ENCODE measurements at places on chromosomes 11 and 22.

GRCh38 chr11:119843877-119844276 is 114.9 kb upstream of the NECTIN1 start:
- no peak for DNase-seq

GRCh38 chr22:40363059-40363458 is 7.3 kb upstream of the SGSM3 start:
- no peak for DNase-seq

DNA sequence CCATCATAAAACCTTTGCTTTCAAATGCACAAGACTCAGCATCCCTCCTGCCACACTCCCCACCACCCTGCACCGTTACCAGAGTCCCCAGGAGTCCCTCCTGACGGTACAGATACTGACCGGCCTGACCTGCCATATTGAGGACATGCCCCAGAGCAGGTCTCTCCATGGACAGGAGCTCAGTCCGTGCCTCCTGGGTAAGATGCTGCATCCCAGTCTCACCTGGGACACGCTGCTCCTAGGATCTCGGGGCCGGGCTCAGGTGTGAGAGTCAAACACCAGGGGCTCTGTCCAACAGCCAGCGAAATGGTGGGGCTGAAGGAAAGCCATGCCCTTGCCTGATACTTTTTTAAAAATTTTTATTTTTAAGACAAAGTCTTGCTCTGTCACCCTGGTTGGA is 328.3 kb downstream of the SHANK2 start:
- no peak for DNase-seq

GRCh38 chr11:72085621-72086351 is 5.1 kb downstream of the LRRC51 start:
- DNase-seq: no peak

DNA sequence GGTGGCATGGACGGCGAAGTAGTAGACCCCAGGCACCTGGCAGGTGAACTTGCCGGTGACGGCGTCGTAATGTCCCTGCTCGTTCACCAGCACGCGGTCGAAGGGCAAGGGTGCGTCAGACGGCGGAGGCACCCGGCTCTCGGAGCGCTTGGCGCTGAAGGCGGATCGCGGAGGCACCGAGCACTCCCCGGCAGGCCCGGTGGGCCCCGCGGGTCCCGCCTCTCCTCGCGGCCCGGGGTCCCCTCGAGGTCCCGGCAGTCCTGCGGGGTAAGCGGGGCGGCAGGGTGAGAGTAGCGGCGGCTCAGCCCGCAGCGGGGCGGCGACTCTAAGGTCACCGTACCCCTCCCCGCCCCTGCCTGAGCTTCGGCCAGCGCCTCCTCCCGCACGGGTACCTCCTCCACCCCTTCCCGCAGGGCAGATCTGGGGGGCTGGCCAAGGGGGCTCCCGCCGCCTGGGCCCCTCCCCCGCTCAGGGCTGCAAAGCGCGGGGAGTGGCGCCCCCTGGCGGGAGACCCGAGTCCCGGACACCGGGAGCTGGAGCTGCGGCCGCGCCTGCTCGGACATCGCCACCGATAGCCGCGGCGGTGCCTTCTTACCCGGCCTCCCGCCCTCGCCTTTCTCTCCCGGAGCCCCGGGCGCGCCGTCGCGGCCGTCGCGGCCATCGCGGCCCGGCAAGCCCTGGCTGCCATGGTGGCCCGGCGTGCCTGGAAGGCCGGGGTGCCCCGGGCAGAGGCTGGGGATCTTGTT is 921 bp downstream of the C1QTNF5 start:
- no peak for DNase-seq

- no peak for DNase-seq
Observed at GRCh38 chr11:112179601-112180000, 4.3 kb downstream of the BCO2 start.

GRCh38 chr11:112658431-112658878 is 302.8 kb upstream of the NCAM1 start:
- no peak for DNase-seq

- no peak for DNase-seq
Observed at GRCh38 chr22:29163808-29164207, 41.9 kb upstream of the EMID1 start.

GRCh38 chr11:33731723-33732531 is 4.3 kb downstream of the CD59 start:
- no peak for DNase-seq

- DNase-seq: no peak
Observed at GRCh38 chr11:120064341-120064740, 73.6 kb downstream of the TRIM29 start.

DNA sequence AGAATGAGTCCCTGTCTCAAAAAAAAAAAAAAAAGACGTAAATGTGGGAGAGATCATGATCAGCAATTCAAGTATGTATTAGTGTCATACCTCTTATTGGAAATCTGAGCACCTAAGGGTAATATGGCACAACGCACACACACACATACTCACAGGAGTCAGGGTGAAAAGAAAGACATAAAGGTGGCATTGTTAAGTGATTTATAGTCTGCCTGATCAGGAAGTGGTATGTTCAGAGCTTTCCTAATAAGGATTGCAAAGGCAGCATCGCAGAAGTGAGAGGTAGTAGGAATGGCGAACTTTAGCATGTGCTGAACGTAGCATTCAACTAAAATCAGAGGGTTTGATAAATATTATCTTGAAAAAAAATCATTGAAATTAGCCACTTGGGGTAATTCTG is 854.3 kb downstream of the METTL15 start:
- DNase-seq: no peak

GRCh38 chr11:92929246-92929645 is 40.2 kb upstream of the MTNR1B start:
- no peak for DNase-seq

DNA sequence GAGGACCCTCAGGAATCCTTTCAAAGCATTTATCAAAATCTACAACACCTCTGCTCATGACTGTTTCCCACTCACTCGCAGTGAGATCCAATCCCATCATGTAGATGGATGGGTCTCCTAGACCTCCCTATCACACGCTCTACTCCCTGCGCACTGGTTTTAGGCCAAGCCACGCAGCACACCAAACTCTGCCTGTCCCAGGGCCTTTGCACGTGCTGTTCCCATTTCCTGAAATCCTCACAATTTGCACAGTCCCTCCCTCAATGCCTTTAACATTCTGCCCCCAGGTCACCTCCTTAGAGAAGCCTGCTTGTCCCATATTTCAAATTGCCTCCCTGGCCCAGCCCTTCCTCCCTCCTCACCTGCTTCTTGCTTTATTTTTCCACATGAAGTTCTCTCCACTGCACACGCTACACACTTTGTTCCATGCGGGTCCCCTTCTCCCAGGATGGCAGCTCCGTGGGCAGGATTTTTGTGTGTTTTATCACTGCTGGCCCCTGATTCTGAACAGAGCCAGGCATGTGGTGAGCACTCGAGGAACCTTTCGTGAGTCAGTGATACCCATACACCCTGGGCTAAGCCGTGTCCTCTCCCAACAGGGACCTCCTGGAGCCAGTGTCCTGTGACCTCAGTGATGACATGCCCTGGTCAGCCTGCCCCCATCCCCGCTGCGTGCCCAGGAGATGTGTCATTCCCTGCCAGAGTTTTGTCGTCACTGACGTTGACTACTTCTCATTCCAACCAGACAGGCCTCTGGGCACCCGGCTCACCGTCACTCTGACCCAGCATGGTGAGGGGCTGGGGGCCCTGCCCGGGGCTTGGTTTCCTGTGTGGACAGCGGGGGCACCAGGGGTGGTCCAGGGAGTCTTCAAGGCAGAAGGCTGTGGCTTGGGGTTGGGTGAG is 12.2 kb downstream of the CSF2RB start:
- DNase-seq: no peak

DNA sequence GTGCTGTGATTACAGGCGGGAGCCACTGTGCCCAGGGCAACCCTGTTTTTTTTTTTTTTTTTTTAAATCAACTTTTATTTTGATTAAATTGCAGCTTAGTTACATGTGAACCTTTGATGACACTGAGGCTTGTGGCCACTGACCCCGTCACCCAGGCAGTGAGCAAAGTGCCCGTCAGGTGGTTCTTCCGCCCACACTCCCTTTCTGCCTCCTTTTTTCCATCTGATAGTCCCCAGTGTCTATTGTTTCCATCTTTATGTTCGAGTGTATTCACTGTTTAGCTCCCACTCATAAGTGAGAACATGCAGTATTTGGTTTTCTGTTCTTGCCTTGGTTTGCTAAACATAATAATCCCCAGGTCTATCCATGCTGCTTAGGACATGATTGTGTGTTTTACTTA is 110.9 kb upstream of the GRK3 start:
- no peak for DNase-seq

DNA sequence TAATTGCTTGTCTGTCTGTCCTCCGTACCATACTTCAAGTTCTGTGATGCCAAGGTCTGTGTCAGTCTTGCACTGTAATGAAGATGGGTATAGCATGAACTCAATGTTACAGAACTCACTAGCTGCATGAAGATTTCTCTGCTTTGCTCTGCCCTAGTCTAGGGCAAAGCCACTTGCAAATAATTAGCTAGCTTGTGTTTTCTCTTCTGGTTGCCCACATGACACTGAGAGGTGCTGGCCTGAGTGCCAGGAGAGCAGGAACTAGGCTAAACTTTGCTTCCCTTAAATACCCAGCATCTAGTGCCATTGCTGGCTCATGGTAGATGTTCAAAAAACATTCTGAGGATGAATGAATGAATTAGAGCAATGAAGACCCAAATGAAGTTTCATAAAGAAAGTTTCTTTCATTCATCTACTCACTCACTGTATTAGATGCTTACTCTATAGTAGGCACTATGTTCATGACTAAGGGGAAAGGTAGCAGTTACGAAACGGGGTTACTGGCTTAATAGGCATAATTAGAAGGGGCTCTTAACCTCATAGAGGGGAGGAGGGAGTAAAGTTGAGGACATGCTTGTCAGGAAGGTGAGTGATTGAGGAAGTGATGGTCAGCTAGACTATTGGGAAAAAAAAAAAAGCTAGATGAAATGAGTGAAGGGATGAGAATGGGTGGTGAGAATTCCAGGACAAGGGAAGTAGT is 4.4 kb upstream of the ENDOD1 start:
- no peak for DNase-seq

DNA sequence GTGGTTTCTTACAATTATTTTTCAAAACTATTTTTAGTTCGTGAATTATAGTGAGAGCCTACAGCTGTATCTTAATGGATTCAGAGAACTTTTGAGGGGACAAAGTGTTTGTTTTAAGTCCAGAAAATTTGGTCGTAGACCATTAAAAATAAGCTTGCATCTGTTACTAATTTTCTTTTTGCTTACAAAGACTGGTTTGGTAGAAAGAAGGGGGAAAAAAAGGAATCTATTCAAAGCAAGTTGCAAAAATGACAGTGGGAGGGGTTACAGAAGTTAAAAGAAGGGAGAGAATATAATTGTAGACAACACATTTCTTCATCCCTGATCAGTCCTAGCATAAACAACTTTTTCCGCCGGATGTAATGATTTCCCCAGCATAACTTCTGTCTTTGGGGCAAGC is 72.1 kb downstream of the AMOTL1 start:
- no peak for DNase-seq

DNA sequence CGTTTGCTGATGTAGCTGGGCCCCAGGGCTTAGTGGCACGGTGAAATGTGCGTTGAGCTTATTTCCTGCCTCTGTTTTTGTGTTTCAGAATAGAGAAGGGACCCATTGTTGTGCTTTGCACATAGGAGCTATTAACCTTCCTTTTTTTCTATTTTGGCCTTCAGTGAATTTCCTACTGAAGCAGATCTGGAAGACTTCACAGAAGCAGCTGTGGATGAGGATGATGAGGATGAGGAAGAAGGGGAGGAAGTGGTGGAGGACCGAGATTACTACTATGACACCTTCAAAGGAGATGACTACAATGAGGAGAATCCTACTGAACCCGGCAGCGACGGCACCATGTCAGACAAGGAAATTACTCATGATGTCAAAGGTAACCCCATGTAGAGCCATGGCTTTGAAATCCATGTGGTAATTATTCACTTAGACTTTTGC is 37.4 kb upstream of the ST14 start:
- no peak for DNase-seq

DNA sequence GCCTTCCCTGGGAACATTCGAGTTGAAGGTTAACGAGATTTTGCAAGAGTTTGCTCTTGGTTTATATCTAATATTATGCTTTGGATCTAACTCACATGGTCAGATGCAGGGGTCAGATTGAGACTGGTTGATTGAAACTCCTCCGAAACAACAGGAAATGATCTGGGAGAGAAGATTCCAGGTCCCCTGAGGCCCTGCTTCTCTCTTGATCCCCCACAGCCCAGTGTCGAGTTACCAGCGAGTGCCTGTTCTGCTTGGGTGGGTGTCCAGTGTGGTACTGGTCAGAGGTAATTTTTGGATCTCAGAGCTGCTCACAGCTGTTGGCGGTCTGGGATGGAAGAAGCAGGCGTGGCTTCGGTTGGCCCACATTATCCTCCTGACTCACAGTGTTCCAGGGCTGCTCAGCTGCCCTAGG is 9.2 kb downstream of the FBLN1 start:
- no peak for DNase-seq

- DNase-seq: no peak
Observed at GRCh38 chr11:10462746-10463300, 7.8 kb downstream of the AMPD3 start.

DNA sequence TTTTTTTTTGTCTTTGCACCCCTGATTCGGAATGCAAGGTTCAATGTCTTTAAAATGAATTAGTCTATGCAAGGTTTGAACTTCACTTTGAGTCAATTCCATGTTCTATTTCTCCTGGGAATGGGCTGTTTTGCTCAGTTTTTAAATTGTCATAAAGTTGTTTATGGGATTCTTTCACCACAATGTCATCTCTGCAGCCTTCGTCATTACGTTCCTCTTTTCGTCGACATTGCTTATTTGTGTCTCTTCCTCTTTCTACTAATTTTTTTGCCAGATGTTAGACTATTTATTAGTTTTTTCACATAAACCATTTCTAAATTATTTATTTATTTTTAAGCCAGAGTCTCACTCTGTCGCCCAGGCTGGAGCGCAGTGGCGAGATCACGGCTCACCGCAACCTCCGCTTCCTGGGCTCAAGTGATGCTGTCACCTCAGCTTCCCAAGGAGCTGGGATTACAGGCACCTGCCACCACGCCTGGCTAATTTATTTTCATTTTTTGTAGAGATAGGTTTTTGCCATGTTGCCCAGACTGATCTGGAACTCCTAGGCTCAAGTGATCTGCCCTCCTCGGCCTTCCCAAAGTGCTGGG is 7.1 kb upstream of the TNNT3 start:
- no peak for DNase-seq

DNA sequence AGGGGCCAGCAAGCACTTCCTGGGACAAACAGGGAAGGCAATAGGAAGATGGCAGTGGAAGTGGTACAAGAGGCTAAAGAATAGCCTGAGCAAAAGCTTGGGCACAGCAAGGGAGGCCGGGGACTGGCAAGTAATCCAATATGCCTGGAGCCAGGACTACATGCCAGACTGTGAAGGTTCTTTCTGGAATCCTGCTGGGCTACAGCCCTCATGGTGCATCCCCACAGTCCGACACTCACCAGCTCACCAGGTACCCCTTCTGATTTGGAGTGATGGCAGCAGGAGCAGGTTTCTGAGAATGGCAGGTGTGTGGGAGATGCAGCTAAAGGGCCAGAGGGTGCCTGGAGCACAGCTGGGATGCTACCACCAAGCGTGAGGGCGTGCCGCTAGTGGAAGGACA is 32.2 kb upstream of the POGLUT3 start:
- DNase-seq: no peak

GRCh38 chr11:15565880-15566279 is 451.2 kb downstream of the INSC start:
- DNase-seq: no peak
